Stimulated activated CD4-positive, alpha-beta T cell treated with anti-CD3 and anti-CD28 coated beads, Interleukin-15, amount 100 ng/mL, for 48 hours (primary cell): ENCODE measurements at places on chromosomes 3 and 15.

DNA sequence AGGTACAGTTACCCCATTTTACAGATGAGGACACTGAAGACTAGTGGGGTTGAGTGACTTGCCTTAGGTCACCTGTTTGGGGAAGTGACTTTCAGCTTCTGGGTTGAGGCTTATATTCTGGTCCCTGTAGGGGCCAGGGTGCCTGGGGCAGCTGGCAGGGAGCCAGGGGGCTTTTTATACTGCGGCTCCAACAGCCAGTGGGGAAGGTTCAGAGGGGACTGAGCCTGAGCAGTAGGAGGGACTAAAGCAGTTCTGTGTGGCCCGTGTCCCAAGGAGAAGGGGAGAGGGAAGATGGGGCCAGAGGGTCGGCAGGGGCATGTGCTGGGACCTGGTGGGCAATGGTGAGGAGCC, 37.7 kb downstream of the SLC6A6 start:
- DNase-seq = no peak

GRCh38 chr3:193701953-193702635, 109.1 kb downstream of the OPA1 start:
- DNase-seq = no peak

DNA sequence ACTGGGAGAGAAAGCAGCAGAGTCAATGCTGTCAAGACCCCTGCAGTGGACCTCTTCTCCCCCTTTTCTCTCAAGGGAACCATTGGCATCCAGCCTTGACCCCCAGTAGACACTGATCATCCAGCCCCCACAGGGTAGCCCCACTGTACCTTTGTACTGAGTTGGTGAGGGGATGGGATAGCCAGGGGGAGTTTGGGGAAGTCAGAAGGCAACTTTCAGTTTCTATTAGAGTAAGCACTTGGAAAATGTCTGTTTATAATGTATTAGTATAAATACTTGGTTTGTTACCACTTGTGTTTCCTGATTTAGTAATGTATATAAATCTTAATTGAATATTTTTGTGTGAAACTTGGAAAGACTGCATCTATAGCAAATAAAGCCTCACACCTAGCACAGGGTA, 25.0 kb downstream of the DAG1 start:
- DNase-seq = no peak

DNA sequence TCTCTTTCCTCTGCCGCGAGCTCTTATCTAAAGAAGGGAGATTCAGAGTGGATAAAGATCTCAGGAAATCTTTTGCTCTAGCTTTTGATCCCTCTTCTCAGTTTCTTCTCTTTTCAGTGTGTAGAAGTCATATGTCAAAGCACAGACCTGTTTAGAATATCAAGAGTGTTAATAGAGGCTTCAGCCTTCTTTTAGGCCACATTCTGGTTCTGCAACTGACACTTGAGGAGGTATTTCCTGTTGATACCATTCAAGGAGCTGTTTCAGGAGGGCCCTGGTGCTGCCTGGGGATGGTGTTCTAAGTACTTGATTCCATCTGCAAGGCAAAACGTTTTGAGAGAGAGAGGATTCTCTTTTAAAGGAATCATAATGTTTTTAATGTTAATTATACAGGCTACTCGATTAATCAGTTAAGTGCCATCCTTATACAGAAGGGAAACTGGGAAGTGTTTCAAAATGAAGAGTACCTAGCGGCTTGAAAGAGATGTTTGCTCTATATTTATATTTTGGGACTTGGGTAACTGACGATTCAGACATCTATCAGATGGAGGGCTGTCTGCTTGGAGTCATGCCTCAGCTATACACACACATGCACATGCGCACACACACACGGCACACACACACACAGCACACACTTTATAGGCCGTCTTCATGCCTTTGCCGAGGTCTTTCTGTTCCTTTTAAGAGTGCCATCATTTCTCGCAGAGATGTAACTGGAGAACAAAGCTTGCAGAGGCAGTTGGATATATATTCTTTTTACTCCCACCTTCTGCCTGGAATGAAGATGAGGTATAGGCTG, 313.9 kb downstream of the PTPRG start:
- DNase-seq = no peak

DNA sequence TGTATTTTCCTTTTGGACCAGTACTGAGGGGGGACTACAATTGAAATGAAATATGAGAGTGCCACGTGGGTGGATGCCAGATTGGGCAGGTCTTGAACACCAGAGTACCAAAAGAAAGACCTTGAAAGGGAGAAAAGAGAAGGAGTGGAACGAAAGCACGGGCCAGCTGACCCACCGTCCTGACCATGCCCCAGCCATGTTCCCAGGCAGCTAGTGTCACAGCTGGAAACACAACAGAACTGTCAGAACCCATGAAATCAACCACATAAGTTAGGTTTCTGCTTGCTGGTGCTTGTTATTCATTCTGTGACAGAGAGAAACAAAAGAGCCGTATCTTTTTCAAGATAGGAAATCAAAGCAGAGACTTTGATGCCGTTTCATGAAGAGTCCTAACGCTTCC, 268.8 kb downstream of the MEX3B start:
- DNase-seq = no peak
